Hepatocyte (in vitro differentiated cells): ENCODE measurements at places on chromosomes 5 and 9.

DNA sequence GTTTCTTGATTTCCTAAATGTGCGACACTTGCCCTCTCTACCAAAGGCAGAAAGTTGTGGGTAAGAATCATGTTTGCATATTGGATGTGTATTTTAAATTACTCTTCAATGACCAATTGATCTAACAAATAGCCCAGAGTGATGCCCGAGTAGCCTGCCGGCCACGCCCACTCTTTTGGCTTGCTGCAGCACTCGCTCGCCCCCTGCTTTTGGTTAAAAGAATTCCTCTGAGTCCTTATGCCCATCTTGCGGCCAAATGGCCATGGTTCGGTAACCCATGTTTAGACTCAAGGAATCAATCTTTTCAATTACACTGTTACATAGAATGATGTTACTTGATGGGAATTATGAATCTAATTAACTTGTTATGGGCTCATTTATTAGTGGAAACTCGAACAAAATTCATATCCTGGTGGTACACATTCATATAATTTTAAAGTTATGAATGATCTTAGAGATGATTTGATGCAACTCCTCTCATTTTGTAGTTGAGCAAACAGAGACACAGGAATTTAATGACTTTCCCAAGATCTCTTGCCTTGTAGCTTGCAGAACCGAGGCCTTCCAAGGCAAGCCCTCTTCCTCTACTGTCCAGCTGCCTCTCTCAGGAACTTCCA is 36.5 kb downstream of the PPIC start:
- no peaks in the 10 kb centered on the region for H3K27me3 ChIP-seq
- H3K36me3 ChIP-seq = no peaks in the 10 kb centered on the region
- no peak overlapping the region for H3K4me3 ChIP-seq
- H3K27ac ChIP-seq = no peak overlapping the region
- DNase-seq = peak; percentile 32

DNA sequence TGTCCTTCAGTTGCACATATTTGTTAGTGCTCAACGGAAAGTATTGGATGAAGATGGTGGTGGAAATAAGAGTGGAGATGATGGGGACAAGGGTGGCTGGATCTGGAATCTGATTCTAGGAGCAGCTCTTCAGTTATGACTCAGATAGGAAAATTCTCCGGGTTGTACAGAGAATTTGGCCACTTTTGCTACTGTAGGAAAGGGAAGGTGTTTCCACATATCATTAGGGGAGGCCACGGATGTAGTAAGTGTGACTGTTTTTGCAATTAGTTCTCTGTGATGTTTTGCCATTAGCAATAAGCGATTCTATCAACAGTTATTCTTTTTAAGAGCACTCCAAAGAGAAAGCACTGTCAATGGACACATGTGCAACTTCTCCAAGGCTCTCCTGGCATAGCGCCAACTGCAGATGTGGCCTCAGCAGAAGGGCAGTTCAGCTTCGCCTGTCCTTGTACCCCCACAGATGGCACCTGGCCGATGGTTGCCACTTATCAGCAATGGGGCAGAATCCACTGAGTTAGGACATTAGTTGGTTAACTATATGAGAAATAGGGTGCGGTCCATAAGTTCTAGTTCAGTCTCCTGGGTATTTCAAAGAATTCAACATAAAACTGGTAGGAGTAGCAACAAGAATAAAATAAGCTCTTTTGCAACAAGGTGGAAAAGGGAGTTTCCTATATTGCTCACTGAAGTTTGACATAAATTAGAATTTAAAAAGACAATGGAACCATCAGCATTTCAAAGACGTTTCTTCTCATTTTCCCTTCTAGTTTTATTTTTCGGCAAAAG is 96.3 kb downstream of the ARSB start:
- H3K4me3 ChIP-seq = no peak overlapping the region
- H3K27me3 ChIP-seq = no peaks in the 10 kb centered on the region
- no peak for DNase-seq
- H3K27ac ChIP-seq = no peak overlapping the region
- no peaks in the 10 kb centered on the region for H3K36me3 ChIP-seq
- no peaks in the 10 kb centered on the region for H3K4me1 ChIP-seq

- no peak for DNase-seq
- peaks cover 57% of the 10 kb centered on the region for H3K27me3 ChIP-seq
- H3K4me3 ChIP-seq = no peak overlapping the region
- H3K4me1 ChIP-seq = peaks cover 12% of the 10 kb centered on the region
- H3K36me3 ChIP-seq = no peaks in the 10 kb centered on the region
- no peak overlapping the region for H3K27ac ChIP-seq
Measured at GRCh38 chr9:92804727-92805126, 40.1 kb upstream of the BICD2 start.

GRCh38 chr5:110441035-110441434 is 285.4 kb downstream of the TMEM232 start:
- H3K27me3 ChIP-seq = no peaks in the 10 kb centered on the region
- peaks cover 7% of the 10 kb centered on the region for H3K4me1 ChIP-seq
- H3K27ac ChIP-seq = no peak overlapping the region
- peak; percentile 44 for DNase-seq

DNA sequence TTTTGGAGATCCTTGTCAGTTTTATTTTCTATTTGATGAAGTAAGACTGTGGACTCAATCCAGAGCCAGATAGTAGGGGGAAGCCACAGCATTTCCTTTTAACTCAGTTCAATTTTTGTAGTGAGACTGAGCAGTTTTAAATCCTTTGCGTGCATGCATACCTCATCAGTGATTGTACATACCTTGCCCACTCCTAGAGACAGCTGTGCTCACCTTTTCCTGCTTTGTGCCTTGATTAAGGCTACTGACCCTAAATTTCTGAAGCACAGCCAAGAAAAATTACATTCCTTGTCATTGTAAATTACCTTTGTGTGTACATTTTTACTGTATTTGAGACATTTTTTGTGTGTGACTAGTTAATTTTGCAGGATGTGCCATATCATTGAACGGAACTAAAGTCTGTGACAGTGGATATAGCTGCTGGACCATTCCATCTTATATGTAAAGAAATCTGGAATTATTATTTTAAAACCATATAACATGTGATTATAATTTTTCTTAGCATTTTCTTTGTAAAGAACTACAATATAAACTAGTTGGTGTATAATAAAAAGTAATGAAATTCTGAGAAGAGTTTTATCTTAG is 17.8 kb downstream of the DIMT1 start:
- H3K4me3 ChIP-seq = no peak overlapping the region
- no peaks in the 10 kb centered on the region for H3K36me3 ChIP-seq
- no peaks in the 10 kb centered on the region for H3K4me1 ChIP-seq
- H3K27me3 ChIP-seq = no peaks in the 10 kb centered on the region

DNA sequence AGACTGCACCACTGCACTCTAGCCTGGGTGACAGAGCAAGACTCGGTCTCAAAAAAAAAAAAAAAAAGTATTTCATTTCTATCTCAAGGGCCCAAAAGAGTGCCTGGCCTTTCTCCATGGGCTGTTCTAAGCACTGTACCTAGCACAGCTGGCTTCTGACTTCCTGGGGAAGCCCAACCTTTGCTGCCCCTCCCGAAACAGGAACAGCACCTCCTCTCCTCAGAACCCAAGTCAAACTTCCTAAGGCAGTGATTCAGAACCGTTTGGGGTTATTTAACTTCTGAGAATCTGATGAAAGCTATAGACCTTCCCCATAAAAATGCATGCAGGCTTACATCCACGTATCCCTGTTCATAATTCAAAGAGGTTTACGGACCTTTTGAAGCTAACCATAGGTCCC is 57.8 kb downstream of the NRG2 start:
- no peaks in the 10 kb centered on the region for H3K4me1 ChIP-seq
- peaks cover 6% of the 10 kb centered on the region for H3K27me3 ChIP-seq
- no peak overlapping the region for H3K4me3 ChIP-seq
- H3K36me3 ChIP-seq = no peaks in the 10 kb centered on the region

DNA sequence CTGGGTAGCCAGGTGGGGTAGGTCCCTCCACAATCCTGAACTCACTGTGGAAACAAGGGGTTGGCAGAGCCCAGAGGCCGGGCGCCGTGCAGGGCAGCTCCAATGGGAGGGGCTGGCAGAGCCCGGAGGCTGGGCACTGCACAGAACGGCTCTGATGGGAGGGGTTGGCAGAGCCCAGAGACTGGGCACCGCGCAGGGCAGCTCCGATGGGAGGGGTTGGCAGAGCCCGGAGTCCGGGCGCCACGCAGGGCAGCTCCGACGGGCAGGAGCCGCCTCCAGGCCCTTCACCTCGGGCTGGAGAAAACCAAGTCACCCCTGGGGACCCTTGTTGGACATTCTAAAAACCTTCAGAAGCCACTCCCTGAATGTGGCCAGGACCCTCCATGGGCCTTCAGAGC is 9.3 kb downstream of the NACC2 start:
- DNase-seq = no peak
- H3K4me1 ChIP-seq = no peaks in the 10 kb centered on the region
- H3K27ac ChIP-seq = no peak overlapping the region
- H3K27me3 ChIP-seq = no peaks in the 10 kb centered on the region
- no peak overlapping the region for H3K4me3 ChIP-seq
- H3K36me3 ChIP-seq = no peaks in the 10 kb centered on the region

GRCh38 chr9:101485924-101486692 is 47.5 kb upstream of the RNF20 start:
- peak; percentile 46 for DNase-seq
- H3K4me3 ChIP-seq = peak overlapping the region; percentile 35
- peak overlapping the region; percentile 54 for H3K27ac ChIP-seq
- no peaks in the 10 kb centered on the region for H3K36me3 ChIP-seq
- H3K4me1 ChIP-seq = peaks cover 4% of the 10 kb centered on the region

DNA sequence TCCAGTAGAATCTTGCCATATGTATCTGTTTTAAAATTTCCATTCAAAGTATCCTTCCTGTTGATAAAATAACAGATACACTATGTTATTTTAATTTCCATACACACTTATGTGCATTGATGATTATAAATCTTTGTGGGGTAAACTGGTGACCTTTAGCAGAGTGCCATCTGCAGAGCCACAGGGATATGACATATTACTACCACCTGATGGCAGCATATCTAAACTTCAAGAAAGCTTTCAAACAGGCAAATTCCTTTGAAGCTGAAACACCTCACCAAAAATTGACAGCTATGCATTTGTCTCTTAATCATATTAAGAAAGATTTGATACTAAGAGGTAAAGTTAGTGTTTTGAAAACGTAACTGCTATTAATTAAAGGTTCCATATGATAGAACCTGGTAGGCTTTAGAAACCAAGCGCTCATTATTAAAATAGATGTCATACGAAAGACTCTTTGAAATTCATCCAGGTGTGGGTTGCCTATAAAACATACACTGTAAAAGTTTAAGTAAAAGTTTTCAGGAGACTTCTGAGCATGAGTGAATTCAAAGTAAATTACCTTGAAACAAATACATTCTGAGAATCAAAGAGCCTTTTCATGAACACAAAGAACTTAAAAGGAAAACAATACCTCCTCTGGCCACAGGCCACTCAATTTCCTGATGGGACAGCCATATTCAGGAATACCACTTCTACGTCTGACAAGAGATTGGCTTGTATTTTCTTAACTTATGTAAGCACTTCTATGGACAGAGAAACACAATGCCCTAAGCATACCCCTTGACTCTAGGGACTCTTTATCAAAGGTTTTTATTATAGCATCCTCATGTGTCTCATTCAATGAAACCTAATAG is 93.3 kb downstream of the KIAA0825 start:
- H3K27me3 ChIP-seq = no peaks in the 10 kb centered on the region
- no peaks in the 10 kb centered on the region for H3K4me1 ChIP-seq
- H3K36me3 ChIP-seq = no peaks in the 10 kb centered on the region
- DNase-seq = peak; percentile 39
- no peak overlapping the region for H3K27ac ChIP-seq
- no peak overlapping the region for H3K4me3 ChIP-seq

GRCh38 chr5:170681013-170681433 is 102.5 kb upstream of the GABRP start:
- H3K4me3 ChIP-seq = no peak overlapping the region
- H3K27me3 ChIP-seq = peaks cover 65% of the 10 kb centered on the region
- H3K36me3 ChIP-seq = no peaks in the 10 kb centered on the region
- H3K4me1 ChIP-seq = no peaks in the 10 kb centered on the region
- DNase-seq = peak; percentile 81

GRCh38 chr5:79059674-79060073 is 9.8 kb downstream of the DMGDH start:
- no peaks in the 10 kb centered on the region for H3K36me3 ChIP-seq
- no peaks in the 10 kb centered on the region for H3K4me1 ChIP-seq

DNA sequence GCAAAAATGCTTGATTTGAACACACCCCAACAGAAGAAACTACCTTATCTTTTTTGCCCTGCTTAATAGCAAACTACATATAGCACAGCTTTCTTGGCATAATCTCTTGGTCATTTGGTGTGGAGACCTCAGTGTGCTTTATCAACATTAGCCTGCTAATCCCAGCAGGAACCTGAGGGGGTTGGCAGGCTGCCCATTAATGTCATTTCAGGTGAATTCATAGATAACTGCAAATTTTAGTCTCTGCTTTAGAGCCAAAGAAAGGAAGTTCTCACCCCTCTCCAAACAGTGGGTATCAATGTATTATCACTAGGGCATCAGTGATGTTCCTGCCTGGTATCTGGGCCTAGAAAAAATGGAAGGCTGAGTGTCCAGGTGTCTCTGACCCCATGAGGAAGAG is 489.0 kb downstream of the NTRK2 start:
- H3K27ac ChIP-seq = no peak overlapping the region
- H3K4me1 ChIP-seq = no peaks in the 10 kb centered on the region
- DNase-seq = no peak
- H3K36me3 ChIP-seq = no peaks in the 10 kb centered on the region
- H3K27me3 ChIP-seq = peaks cover 16% of the 10 kb centered on the region

- H3K27ac ChIP-seq = no peak overlapping the region
- no peaks in the 10 kb centered on the region for H3K4me1 ChIP-seq
- H3K36me3 ChIP-seq = no peaks in the 10 kb centered on the region
- DNase-seq = no peak
Measured at GRCh38 chr5:61907995-61908394, 398.0 kb upstream of the KIF2A start.

GRCh38 chr5:123120197-123120596 is 31.2 kb downstream of the PRDM6 start:
- no peak overlapping the region for H3K4me3 ChIP-seq
- no peak overlapping the region for H3K27ac ChIP-seq
- no peak for DNase-seq
- no peaks in the 10 kb centered on the region for H3K27me3 ChIP-seq
- no peaks in the 10 kb centered on the region for H3K36me3 ChIP-seq
- H3K4me1 ChIP-seq = peaks cover 12% of the 10 kb centered on the region

GRCh38 chr9:37988602-37989001 is 80.4 kb downstream of the SHB start:
- no peak overlapping the region for H3K27ac ChIP-seq
- no peak overlapping the region for H3K4me3 ChIP-seq
- H3K36me3 ChIP-seq = no peaks in the 10 kb centered on the region
- no peak for DNase-seq
- H3K4me1 ChIP-seq = peaks cover 8% of the 10 kb centered on the region
